ENCODE measurements at places on chromosomes 11 and 22.

DNA sequence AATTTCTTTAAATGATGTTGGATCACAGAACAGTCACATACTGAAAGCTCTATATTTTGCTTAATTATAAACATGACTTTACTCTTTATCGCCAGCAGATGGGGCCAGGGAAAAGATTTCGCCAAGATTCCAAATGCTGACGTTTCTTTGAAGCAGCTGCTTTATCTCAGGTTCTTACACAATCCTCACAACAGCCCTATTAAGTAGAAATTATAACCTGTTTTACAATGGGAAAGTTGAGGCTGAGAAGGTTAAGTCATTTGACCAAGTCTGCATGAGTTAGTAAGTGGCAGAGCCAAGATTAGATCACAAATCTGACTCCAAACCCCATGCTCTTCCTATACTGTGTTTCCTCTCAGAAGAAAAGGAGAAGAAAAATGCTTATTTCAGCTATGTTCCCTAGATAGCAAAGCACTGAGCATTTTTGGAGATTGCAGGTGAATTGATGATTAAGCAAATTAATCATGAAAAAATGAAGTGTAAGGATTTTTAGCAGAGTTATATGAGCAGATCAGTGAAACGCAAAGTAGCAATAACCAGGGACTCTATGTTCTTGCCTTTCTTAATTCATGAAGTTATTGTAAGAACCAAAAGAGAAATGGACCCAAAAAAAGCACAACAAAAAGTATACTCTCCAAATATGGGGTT is 79.0 kb downstream of the AASDHPPT start:
- DNase-seq = no peak

DNA sequence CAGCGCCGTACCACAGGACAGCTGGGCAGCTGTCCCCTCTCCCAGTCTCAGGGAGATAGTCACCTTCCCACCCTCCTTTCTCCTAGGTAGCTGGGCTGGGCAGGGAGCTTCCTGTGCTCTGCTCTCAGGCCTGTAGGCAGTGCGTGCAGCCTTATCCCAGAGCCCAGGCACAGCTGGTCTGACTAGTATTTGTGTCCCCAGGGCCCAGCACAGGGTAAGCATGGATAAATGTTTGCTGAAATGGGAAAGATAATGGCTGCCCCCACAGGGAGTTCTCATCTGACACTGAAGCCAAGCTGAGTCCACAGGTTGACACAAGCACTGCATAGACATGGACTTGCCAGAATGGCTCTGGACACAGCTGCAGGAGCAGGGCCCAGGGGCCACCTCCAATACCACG is 9.8 kb downstream of the SLC15A3 start:
- no peak for DNase-seq

DNA sequence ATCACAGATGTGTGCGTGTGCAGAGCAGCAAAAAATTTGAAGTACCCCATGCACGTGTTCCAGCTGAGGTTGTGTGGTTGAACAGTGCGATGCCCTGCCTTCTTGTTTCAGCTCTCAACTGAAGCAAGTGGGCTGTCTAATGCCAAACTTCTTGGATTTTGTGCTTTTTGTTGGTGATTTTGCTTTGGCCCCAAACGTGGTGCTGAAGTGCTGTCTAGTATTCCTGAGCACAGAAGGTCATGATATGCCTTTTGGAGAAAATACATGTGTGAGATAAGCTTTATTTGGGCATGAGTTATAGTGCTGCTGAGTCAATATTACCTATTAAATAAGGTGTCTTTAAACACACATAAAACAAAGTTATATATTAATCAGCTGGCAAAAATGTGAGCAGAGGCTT is 14.1 kb downstream of the YDJC start:
- DNase-seq = no peak

GRCh38 chr11:99020352-99021225 is at the start of gene CNTN5:
TSS of gene CNTN5 (plus strand) at chr11:99020949.
- no peak for DNase-seq

GRCh38 chr11:69086152-69087132 is 37.7 kb downstream of the TPCN2 start:
- no peak for DNase-seq

DNA sequence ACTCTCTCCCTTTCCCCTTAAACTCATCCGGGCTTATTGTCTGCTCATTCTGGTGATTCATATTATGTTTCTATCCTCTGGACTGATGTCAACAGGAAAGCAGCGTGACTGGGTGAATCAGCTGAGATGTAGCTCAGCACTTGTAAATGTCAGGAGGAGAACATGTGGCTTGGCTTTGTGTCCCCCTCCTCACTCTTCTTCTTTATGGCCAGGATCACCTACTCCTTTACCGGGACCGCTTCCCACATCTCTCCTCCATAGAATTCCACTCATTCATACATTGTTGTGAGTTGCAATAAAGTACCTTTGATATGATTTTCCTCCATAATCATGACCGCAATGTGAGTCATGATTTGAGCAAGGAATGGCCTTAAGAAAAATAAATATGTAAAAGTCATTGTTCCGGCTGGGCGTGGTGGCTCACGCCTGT is 15.8 kb upstream of the SYN3 start:
- DNase-seq = no peak

- DNase-seq = peak; percentile 20
These were observed 45.7 kb downstream of the TXN2 start for GRCh38 chr22:36435516-36436415.

DNA sequence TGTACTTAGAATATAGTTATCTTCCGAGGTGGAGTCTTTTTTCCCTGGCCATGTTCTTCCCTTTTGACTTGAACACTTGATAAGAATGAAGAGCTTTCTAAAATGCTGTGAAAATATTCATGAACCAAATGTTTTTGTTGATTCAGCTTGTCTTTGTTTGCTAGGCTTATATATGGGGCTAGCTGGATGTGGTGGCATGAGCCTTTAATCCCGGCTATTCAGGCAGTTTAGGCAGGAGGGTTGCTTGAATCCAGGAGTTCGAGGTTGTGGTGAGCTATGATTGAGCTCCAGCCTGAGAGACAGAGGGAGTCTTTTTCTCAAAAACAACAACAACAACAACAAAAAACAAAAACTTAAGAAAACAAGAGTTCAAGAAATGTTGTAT is 23.1 kb downstream of the CBL start:
- no peak for DNase-seq

- no peak for DNase-seq
These were observed 84.8 kb upstream of the SHANK2 start for GRCh38 chr11:71336996-71337754.

DNA sequence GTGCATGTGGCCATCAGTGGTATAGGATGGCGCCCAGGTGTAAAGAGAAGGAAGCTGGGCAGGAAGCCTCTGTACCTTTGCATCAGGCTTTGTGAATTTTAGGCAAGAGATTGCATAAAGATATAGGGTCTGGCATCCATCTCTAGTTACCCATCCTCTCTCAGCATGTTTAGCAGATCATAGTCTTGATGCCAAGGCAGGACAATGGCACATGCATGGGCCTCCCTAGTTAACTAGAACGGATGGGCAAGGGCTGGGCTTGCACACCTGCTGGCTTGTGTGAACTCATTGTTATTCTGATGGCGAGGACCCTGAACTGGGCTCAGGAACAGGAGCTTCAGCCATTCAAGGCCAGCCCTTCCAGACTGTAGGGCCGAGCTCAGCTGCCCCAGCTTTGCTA is 229.2 kb upstream of the NCAM1 start:
- no peak for DNase-seq

- peak; percentile 49 for DNase-seq
These were observed 11.2 kb upstream of the BID start for GRCh38 chr22:17785185-17786184.

- DNase-seq = no peak
These were observed 12.4 kb downstream of the FGF19 start for GRCh38 chr11:69691463-69691862.

GRCh38 chr11:86916330-86916729 is 38.9 kb downstream of the FZD4 start:
- DNase-seq = no peak

DNA sequence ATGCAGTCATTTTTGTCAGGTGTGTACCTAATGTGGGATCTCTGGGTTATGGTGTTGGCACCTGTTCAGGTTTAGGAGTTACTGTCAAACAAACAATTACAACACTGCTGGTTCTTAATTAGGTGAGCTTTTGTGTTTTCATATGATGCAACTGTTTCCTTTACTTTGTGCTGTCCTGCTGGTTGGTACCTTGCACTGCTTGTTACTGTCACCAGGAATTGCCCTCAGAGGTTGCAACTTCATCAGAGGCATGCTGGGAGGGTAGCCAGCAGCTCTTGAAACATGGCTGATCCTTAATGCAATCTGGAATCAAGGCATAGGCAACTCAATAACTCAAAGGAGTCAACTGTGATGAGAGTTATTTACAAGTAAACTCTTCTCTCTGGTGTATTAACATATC is 400.3 kb downstream of the MIAT start:
- DNase-seq = no peak

- no peak for DNase-seq
These were observed 25.8 kb downstream of the DSCAML1 start for GRCh38 chr11:117771197-117771596.

DNA sequence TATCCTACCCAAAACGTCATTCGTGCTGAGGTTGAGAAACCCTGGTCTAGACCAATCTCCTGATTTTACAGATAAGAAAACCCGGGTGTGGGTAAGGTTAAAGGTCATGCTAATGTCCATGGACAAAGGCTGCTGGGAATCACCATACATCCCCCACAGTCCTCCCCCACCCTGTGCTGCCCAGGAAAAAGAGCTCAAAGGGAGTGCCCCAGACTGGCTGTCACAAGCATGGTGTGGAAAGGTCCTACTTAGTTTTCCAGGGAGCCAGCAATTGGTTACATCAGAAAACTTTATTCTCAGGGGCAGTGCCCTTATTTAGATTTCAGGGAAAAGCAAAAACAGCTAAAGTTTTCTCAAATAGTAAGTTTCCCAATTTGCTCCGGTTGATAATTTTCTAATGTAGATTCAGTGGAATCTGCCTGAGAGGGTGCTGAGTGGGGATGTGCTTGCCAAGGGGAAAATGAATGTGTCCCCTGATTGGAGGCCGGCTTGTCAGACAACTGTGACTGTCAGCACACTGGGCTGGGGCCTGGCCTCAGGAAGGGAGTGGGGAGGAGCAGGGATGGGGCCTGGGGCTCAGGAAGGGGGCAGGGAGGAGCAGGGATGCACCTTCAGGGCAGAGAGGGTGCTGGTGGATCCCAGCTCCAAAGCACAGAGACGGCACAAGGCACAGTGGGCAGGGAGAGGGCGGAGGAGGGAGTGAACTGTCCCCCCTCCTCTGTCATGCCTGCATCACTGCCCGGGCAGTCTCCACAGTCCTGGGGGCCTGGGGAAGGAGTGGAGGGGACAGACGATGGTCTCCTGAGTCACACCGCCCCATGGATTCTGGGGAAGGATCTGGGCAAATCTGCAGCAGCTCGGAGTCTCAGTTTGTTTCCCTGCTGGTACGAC is 263.6 kb downstream of the KIRREL3 start:
- DNase-seq = no peak

DNA sequence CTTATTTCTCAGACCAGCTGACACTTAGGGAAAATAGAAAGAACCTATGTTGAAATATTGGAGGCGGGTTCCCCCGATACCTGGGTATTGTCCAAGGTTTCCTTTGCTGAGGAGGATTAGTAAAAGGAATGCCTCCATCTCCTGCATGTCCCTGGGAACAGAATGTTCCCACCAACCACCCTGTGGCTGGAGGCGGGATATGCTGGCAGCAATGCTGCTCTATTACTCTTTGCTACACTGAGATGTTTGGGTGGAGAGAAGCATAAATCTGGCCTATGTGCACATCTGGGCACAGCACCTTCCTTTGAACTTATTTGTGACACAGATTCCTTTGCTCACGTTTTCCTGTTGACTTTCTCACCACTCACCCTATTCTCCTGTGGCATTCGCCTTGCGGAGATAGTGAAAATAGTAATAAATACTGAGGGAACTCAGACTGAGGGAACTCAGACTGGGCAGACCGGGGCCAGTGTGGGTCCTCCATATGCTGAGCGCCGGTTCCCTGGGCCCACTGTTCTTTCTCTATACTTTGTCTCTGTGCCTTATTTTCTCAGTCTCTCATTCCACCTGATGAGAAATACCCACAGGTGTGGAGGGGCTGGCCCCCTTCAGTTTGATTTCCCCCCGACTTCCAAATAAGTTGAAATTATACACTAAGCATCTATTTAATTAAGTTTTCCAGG is 32.1 kb downstream of the IGLL1 start:
- no peak for DNase-seq

DNA sequence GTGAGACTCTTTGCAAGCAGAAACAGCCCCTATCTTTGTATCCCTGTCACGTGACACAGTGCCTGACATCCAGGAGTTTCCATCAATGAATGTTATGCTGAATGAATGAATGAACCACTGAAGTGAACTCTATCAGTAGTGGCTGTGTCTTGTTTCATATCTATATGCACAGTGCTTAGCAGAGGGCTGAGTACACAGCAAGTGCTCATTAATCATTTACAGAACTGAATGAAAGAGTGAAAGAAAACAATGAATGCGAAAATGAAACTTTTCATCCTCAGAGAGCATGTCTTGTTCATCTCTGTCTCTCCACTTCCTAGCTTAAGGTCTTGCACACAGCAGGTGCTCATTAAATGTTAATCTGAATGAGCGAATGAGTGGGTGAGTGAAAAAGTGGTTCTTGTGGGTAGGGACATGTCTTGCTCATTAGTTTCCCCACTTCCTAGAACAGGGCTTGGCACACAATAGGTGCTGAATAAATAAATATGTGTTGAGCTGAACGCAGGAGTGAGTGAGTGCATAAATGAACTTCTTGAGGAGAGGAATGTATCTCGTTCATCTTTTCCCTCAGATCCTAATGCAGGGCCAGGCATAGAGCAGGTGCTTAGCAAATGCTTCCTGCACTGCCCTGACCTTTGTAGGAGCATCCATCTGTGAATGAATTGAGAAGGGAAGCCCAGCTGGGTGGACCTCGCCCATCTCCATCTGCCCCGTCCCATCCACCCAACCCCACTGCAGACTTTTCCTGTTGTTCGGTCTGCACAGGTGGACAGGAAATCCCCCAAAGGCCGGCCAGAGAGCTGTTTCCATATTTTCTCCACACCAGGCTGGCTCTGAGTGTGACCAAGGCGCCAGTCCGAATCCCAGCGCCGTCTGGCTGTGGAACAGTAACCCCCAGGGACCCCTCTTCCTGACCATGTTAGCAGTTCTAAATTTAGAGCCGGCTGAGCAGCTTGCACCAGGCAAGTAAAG is 113.4 kb upstream of the CRYBB3 start:
- no peak for DNase-seq

DNA sequence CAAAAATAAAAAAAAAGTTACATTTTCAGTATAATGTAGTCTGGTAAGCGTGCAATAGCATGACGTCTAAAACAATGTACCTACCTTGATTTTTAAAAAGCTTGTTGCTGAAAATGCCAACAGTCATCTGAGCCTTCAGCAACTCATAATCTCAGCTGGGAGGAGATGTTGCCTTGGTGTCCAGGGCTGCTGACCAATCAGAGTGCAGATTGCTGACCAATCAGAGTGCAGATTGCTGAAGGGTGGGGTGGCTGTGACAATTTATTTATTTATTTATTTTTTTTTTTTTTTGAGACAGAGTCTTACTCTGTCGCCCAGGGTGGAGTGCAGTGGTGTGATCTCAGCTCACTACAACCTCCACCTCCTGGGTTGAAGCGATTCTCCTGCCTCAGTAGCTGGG is 17.8 kb downstream of the ZBED4 start:
- no peak for DNase-seq

All from activated CD4-positive, alpha-beta T cell treated with anti-CD3 and anti-CD28 coated beads, Interleukin-2, amount 50 U/mL, for 24 hours (primary cell).